ENCODE measurements at places on chromosomes 4 and X.

- peak; percentile 87 for DNase-seq
Observed at GRCh38 chrX:150200820-150201287, 162.3 kb upstream of the MAMLD1 start.

DNA sequence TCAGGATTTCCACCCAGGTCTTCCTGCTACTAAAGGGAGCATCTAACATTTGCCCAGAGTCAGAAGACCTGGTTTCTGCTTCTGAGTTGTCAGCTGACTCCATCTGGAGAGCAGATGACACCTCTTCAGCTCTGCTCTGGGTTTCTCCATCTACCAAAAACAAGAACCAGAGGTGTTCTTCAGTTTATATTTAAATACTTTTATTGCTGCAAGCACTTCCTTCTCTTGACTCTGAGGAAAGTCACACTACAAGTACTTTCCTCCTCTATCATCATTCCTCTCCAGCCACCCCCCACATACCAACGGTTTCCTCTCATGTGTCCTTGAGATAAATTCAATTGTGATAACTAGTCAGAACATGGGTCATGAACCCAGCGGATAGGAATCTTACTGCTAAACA is 88.4 kb downstream of the PPP3CA start:
- DNase-seq, result no peak

DNA sequence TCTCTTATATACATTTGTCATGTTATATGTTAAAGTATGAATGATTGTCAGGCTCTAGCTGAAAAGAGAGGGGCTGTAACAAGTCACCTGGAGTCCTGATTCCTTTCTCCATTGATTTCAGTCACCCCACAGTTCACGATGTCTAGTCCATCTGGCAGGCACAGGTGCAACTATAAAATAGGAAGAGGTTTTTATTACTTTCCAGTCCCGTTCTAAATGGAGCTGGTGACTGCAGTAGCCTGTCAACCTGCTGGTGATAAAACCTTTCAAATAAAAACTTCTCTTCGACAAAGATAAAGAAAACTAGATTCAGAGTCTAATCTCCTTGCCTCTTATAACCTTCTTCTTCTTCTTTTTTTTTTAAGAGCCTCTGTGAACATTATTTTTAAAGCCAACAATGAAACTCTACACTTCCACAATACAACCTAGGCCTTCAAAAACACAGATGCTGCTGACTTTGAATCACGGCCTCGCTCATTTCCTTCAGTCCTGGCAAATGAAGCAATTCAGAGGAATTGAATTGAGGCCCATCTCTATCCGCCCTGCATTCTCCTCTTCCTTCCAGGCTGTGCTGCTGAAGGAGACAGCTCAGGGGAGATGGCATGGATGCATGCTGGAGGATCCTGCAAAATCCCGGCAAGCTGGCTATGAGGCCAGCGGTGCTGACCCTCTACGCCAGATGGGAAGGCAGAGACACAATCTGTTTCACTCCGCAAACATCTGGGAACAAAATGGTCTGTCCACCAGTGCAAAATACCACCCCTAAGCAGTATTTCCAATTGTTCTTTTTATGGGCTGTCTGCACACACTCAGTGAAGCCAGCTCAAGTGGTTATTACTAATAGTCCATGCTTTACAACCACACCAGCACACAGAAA is 27.3 kb upstream of the CDKN2AIP start:
- DNase-seq, result no peak

DNA sequence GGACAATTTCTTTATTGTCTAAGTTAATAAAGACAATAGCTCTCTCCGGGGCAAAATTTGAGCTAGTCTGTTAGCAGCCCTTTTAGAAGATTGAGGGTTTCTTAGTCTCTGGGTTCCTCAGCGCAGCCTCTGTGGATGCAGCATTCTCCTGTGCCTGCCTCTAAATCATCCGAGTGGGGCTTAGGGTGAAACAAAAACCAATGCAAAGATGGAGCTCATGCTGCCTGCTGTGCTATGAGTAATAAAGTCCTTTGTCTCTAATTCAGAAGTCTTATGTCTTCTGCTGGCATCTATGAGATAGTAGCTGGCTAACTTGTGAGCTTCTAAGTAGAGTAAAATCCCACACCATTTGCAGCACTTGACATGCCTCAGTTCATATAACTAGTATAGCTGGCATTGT is 67.9 kb downstream of the ANKRD50 start:
- DNase-seq, result no peak

DNA sequence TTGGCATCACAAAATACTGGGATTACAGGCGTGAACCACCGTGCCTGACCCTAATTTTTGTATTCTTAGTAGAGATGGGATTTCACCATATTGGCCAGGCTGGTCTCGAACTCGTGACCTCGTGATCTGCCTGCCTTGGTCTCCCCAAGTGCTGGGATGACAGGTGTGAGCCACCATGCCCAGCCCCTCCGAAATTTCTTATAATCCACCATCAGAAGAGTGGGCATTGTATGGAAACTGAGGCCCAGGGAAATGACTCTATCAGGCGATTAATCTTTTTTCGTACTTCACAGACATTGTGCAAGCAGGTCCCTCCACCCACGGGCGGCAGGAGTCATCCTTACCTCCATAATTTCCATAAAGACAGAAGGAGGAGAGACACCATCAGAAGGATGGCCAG is 16.0 kb downstream of the CRLF2 start:
- DNase-seq, result no peak

- DNase-seq, result no peak
Observed at GRCh38 chr4:38791010-38791409, 8.2 kb upstream of the TLR10 start.

DNA sequence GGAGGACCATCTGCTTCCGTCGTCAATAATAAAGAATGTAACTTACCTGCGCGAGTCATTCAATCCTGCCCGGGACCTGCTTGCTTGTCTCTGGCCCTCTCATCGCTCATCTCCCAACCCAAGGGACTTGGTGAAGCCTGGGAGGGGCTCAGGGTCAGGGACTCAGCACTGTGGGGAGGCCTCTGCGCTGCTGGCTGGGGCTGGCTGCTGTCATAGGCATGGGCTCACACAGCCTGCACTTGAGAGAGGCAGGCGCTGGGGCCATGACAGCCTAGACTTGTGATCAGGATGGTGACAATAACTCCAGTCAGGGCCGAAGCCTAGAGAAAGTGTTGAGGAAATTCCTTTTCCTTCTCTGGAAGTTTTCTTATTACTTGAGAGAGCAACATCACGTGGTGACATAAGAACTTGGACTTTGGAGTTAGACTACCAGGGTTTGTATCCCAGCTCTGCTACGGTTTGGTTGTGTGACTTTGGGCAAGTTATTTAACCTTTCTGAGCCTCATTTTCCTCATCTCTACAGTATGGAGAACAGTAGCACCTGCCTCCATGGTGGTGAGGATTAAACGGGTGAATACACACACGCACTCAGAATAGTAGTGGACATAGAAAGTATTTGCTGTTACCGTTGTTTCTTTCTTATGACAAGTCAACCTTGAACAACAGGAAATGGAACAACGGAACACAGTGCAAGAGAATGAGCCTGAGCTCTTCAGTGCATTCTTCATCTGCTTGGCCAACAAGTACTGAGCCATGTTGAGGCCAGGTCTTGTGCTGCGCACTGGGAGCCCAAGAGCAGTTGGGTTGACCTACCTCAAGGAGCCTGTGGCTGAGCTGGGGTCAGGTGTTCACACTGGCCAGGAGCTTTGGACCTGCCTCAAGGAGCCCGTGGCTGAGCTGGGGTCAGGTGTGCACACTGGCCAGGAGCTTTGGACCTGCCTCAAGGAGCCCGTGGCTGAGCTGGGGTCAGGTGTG is 60.5 kb downstream of the TBC1D14 start:
- DNase-seq, result no peak

DNA sequence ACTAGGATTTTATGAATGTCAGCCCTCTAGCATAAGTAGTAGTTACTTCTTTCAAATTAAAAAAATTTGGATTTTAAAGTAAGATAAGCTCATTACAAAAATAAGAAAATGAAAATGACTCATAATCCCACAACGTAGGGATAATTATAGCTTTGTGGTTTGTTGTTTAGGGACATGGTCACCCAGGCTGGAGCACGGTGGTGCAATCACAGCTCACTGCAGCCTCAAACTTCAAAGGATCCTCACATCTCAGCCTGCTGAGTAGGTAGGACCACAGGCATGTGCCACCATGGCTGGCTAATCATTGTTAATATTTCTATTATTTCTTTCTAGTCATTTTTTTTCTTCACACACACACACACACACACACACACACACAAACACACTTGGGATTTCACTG is 57.6 kb downstream of the PLAC1 start:
- no peak for DNase-seq

DNA sequence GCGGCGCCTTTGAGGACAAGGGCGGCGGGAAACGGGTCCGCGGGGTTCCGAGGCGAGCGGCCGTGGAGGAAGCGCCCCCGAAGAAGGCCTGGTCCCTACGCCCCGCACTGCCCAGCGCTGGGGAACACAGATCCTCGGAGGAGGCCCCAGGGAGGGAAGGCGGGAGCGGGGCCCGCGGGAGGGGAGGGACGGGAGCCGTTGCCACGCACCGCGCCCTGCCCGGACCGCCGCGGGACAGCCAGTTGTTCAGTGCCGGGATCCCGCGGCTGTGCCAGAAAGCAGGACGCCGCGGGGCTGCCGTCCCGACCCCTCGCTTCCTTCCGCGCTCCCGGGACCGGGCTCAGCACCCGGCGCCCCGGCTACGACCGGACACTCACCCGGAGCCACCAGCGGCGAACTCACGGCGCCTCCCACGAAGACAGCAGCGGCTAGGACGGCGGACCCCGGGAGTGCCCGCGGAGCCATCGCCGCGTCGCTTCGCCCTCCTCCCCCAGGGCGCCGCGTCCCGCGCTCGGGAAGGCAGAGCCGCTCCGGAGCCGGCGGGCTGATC is 278 bp downstream of the RELL1 start:
- DNase-seq, result no peak

DNA sequence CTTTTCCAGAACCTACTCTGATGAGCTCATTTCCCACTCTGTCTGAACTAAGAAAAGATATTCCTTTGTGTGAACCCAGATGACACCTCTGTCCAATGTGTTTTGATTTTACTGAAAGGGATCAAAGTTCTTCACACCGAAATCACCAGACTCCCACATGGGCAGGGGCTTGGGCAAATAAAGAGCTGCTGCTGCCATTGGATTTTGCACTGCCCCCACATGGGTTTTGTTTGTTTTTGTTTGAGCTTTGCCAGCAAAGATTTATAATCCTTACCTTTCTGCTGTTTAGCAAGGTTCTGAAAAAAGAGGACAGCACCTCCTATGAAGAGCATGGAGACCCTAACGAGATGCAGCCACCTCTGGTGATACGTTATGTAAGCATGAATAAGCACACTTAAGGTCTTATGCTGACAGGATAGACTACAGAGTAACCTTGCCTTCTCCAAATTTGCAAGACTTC is 44.3 kb downstream of the HSD17B13 start:
- no peak for DNase-seq

GRCh38 chr4:165208741-165209388 is 1.5 kb downstream of the KLHL2 start:
- no peak for DNase-seq

- no peak for DNase-seq
Observed at GRCh38 chr4:127131527-127131926, 501.2 kb upstream of the INTU start.

- no peak for DNase-seq
Observed at GRCh38 chr4:7027913-7028312, 15.3 kb upstream of the TADA2B start.
